ENCODE measurements at places on chromosomes 7 and 10.

DNA sequence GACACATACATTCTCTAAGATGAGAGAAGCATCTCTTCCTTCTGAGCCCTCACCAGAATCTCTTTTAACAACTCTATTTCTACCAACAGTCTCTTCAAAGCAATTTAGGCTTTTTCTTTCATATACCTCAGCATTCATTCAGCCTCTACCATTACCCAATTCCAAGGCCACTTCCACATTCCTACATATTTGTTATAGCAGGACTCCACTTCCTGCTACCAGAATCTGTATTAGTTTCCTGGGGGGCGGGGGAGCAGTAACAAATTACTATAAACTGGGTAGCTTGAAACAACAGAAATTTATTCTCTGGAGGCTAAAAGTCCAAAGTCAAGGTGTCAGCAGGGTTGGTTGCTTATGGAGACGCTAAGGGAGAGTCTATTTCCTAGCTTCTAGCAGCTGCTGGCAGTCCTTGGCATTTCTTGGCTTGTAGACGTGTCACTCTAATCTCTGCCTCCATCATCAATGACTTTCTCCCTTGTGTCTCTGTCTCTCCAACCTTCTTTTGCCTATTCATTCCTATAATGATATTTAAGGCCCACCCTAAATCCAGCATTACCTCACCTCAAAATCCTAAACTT lies 7.4 kb downstream of the PRPS1L1 start:
- no peak for DNase-seq

- no peak for DNase-seq
These were observed 143.2 kb downstream of the GRK5 start for GRCh38 chr10:119350502-119351097.

GRCh38 chr7:4136036-4136435 lies 546.1 kb upstream of the FOXK1 start:
- no peak for DNase-seq

GRCh38 chr7:20217193-20217948 lies at the start of gene MACC1:
Gene MACC1, minus strand, starts transcription at chr7:20217384. Its CDS starts 55,522 bp downstream, at chr7:20161862.
- no peak for DNase-seq

DNA sequence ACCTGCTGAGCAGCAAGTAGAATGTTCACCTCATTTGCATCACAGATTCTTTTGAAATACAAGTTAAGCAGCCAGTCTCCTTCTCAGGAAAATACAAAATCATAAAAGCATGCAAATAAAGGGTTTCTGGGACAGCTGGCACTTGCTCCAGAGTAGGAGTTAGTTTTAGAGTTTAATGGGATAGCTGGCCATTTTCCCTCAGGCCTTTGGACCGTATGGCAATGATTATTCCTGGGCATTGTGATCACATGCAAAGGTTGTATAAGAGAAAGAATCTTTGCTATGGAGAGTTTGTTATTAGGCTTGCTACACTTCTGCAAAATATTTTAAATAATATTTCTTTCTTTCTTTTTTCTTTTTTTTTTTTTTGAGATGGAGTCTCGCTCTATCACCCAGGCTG lies 240.8 kb downstream of the CDK14 start:
- DNase-seq, result no peak

Measured in HTR-8/SVneo (cell line).